ENCODE measurements at places on chromosomes 1 and 21.

DNA sequence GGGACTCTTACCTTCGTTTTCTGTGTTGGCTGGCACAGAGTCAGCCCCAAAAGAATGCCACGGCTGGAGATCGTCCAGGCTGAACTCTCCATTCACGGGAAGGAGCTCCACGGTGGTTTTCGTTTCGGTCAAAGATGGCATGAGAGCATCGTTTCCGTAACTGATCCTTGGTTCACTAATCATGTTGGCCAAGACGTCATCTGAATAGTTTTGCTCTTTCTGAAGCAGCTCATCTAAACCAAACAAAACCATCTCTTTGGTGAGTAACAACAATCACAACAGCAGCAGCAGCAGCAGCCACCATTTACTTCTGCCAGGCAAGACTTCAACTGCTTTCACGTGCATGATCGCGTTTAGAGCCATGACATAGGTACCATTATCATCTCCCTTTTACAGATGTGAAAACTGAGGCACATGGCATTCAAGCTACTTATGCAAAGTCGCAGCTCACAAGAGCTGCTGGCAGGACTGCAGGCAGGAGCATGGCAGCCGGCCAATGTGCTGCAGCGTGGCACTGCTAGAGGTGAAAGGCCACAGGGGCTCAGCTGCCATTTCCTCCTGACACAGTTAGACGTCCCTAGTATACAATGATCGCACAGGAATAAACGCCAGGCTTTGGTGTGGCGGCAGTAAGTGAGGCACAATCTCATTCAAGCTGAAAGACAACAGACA lies 177.1 kb downstream of the GABPA start:
- DNase-seq, result no peak

- DNase-seq, result no peak
Measured at GRCh38 chr1:7317888-7318287, 453.2 kb upstream of the VAMP3 start.

GRCh38 chr1:54137534-54138061 lies 15.2 kb downstream of the CDCP2 start:
- DNase-seq, result no peak

- DNase-seq, result no peak
Measured at GRCh38 chr1:61506944-61507500, 217.9 kb downstream of the TM2D1 start.

- DNase-seq, result no peak
Measured at GRCh38 chr1:185139246-185139645, 17.5 kb downstream of the TRMT1L start.

DNA sequence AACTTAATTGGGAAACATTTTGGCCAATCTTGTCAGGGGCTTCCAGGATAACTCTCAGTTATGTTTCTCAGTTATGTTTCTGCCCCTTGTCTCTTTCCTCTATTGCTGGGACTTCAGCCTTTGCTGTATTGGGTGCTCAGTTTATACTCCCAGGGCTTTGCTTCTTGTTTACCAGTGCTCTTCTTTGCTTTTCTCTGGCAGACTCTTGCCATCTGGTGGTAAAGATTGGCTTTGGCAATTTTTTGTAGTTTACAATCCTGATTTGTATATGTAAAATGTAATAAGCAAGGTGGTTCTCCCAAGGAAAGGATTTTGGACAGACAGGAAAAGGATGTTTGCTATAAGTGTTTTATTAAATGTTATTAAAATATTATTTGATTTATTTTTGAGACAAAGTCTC lies 37.9 kb downstream of the FABP3 start:
- peak; percentile 30 for DNase-seq

DNA sequence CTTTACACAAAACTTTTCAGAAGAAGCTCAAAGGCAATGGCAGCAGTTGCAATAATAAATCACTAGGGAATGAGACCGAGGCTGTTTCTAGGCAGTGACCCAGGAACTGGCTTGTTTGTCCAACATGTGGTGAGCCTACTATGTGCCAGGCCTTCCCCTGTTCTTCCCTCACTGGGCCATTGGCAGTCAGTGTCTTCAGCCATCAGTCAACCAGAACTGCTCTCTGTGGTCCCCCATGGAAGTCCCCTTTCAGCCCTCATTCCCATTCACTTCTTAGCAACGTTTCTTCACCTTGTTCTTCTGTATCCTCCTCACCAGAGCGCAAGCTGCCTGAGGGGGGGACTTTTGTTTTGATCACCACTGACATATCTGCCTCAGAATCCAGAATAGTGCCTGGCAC lies 274.1 kb downstream of the RRAGC start:
- no peak for DNase-seq

DNA sequence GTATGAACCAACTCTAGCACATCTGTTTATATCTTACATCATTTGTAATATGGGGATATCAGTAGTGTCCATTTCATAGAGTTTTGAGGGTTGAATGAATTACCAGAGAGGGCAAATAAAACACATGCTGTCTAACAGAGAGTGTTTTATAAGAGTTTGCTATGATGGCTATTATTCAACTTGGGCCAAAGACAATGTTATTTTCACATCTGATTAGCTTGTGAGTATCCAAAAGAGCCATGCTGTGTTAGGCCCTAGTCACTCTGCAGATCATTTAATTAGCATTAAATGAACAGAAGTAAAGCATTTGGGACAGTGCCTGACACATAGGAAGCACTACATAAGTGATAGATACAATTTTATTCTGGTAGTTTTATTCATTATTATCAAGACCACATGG lies 4.2 kb upstream of the RNF11 start:
- DNase-seq, result no peak

DNA sequence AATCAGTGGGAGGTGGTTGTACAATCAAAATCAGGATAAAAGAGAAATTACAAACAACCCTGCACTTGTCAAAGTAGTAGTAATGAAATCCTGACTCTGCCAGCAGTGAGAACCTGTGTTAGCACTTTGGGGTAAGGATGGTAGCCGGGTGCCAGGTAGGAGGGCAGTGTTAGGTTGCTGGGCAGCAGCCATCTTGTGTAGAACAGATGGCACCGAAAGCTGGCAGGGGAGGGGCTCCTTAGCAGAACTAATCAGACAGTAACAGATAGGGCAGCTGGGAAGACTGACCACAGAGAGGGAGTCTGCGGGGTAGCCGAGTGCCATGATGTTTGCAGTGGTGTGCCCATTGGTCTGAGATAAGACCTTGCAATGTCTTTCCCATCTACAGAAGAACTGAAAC lies 137.3 kb downstream of the SDCCAG8 start:
- DNase-seq, result no peak

GRCh38 chr1:240591078-240591477 lies 20.9 kb downstream of the GREM2 start:
- no peak for DNase-seq

DNA sequence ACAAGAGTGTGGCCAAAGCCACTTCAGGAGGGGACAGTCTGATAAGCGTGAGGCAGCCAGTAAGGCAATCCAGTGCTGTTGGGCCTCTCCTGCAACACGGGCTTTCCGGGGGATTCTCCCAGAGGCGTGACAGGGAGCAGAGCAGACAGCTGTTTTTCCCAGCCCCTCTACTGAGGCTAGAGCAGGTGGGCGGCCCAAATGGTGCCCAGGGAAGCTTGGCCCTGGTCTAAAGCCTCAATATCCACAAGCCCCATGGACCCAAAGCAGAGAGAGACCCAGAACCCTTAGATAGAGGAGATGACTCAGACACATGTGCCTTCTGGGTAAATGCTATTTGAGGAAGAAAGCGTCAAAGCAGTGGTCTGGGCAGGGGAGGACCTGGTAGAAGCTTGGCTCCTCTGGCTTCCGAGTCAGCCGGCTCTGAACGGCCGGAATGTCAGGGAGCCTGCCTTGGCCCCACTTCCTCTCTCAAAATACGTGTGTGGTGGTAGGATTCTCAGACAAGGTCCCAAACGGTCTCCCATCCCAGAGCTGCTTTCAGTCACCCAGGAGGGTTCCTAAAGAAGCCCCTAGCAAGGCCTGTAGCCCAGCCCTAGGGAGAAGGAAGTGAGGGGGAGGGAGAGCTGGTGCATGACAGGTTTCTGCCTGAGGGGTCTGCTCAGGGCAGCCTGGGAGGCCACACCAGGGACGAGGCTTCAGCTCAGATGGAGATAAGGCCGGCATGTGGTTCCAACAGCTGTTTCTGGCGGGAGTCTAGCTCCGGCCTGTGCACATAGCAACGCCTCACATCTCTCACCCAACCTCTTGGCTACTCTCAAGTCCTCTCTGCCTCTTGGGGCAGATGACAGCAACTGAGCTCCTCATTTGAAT lies 28.8 kb downstream of the PIK3C2B start:
- DNase-seq, result no peak

GRCh38 chr1:212232090-212232489 lies 53.1 kb upstream of the PPP2R5A start:
- no peak for DNase-seq

GRCh38 chr1:172670791-172671190 lies 11.9 kb downstream of the FASLG start:
- DNase-seq, result peak; percentile 68

- DNase-seq, result no peak
Measured at GRCh38 chr1:33927721-33928120, 63.8 kb downstream of the HMGB4 start.

GRCh38 chr1:157124855-157125254 lies 13.3 kb downstream of the ETV3 start:
- DNase-seq, result no peak

All from CD4-positive, alpha-beta T cell treated with Interleukin-17A for 1 hour (primary cell).